ENCODE measurements at places on chromosomes 2 and 18. TPM values are rescaled to one million over a fixed set of nuclear protein-coding genes. Genes with fewer than 3 reads are reported as not detected.

CRYGD gene
- not detected for total RNA-seq

DHRS9 gene
- total RNA-seq, result 0.29 TPM

DNA sequence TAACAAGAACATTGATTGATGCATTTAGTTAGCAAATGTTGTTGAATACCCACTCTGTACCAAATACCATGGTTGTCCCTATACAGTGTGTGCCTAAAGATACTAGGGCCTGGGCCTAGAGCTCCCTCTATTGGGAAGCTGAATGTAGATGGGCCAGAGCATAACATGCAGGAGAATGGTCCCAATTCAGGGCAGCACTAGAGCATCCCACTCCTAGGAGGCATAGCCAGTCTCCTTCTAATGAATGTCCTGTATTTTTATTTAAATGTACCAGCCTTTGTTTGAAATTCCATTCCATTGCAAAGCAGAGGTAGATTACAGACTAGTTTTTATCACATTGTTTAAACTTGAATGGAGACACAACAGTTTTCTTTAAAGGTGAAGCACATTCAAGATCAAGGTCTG is 90.6 kb downstream of the FEZ2 start:
- H3K4me3 ChIP-seq, result no peak overlapping the region
- DNase-seq, result no peak
- H3K36me3 ChIP-seq, result no peaks in the 10 kb centered on the region
- H3K27me3 ChIP-seq, result no peaks in the 10 kb centered on the region
- no peaks in the 10 kb centered on the region for H3K4me1 ChIP-seq

DPYSL5 gene
- not detected for total RNA-seq

DNA sequence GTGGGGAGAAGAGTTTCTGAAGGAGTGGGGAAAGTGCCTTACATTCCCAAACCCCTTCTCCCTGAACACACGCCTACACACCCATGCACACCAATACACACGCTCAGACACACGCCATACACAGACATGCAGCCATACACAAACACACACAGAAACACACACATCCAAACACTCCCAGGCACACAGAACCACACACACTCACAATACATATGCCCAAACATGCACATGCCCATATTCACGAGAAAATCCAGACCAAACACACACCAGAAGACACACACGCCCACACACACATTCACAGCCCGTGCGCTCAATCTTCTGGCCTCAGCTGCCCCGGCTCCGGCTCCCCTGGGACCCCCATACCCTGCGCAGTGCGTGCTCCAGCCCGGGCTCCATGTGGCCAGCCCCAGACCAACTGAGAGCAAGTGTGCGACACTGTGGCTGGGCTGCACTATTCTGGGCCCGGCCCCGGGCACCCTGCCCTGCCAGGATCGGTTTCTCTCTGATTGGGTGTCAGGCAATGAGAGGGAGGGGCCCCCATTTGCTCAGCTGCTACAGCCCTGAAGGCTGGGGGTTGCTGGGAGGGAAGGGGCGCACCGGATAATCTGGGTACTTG is at the start of gene PRKAG3:
PRKAG3 (minus strand) TSS at position 426 of the 613 bp plus-strand sequence.
- DNase-seq, result no peak
- H3K4me3 ChIP-seq, result no peak within 1 kb of the TSS
- H3K4me1 ChIP-seq, result no peaks in the 10 kb centered on the region
- H3K27me3 ChIP-seq, result no peaks in the 10 kb centered on the region

GRCh38 chr2:168797286-168797655 is 5.2 kb upstream of the NOSTRIN start:
- H3K36me3 ChIP-seq, result no peaks in the 10 kb centered on the region
- H3K27me3 ChIP-seq, result no peaks in the 10 kb centered on the region
- H3K4me1 ChIP-seq, result no peaks in the 10 kb centered on the region
- no peak overlapping the region for H3K27ac ChIP-seq
- no peak overlapping the region for H3K4me3 ChIP-seq
- no peak for DNase-seq

GRCh38 chr2:150619607-150620330 is 132.3 kb upstream of the RND3 start:
- DNase-seq, result no peak
- H3K4me3 ChIP-seq, result no peak overlapping the region
- H3K36me3 ChIP-seq, result no peaks in the 10 kb centered on the region
- H3K27ac ChIP-seq, result no peak overlapping the region
- no peaks in the 10 kb centered on the region for H3K27me3 ChIP-seq

- no peak for DNase-seq
- H3K4me1 ChIP-seq, result no peaks in the 10 kb centered on the region
- H3K27ac ChIP-seq, result no peak overlapping the region
- no peak overlapping the region for H3K4me3 ChIP-seq
Observed at GRCh38 chr18:23933407-23933806, 81.1 kb upstream of the TTC39C start.

Data from right lobe of liver (tissue), 6 donors.